ENCODE measurements at places on chromosomes 4 and X. TPM values are rescaled to one million over a fixed set of nuclear protein-coding genes. Genes with fewer than 3 reads are reported as not detected.

DNA sequence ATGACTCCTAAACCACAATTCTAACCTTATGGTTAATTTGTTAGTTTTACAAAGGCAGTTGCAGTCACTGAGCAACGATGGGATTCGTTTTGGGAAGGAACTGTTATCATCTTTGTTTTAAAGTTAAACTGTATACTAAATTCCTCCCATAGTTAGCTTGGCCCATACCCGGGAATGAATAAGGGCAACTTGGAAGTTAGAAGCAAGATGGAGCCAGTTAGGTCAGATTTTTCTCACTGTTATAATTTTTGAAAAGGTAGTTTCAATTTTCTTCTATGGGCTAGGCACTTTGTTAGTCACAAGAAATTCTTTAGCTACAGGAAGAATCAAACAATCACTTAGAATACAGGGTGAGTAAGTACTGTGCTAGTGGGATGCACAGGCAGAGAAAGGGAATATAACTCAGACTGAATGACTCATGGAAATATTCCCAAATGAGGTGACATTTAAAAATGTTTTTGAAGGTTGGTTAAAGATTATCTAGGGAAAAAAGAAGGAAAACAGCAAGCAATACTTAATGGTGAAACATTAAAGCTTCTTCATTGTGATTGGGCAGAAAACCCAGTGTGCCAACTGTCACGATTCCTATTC, 153.6 kb downstream of the MAGEB17 start:
- no peak for DNase-seq
- H3K4me1 ChIP-seq: no peaks in the 10 kb centered on the region
- no peak overlapping the region for H3K4me3 ChIP-seq
- H3K36me3 ChIP-seq: no peaks in the 10 kb centered on the region
- H3K27ac ChIP-seq: no peak overlapping the region

DNA sequence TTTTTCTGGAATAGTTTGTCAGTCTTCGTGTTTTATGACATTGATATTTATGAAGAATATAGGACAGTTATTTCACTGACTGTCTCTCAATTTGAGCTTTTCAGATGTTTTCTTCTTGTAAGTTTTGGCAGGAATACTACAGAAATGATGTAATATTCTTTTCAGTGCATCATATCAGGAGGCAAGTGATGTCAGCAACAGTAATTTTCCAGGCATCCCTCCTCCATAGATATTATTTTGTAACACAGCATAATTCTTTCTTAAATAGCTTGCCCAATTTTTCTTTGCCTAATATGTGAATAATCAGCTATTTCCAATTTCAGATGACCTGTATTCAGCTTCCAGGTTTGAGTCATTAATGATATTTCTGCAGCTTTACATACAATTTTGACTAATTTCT, 211.1 kb downstream of the ADGRL3 start:
- H3K27ac ChIP-seq: no peak overlapping the region
- no peaks in the 10 kb centered on the region for H3K4me1 ChIP-seq
- no peak overlapping the region for H3K4me3 ChIP-seq
- H3K27me3 ChIP-seq: no peaks in the 10 kb centered on the region
- DNase-seq: no peak

The ABHD18 gene
- 12.3 TPM for total RNA-seq

The MAP9 gene
- 20.1 TPM for total RNA-seq

DNA sequence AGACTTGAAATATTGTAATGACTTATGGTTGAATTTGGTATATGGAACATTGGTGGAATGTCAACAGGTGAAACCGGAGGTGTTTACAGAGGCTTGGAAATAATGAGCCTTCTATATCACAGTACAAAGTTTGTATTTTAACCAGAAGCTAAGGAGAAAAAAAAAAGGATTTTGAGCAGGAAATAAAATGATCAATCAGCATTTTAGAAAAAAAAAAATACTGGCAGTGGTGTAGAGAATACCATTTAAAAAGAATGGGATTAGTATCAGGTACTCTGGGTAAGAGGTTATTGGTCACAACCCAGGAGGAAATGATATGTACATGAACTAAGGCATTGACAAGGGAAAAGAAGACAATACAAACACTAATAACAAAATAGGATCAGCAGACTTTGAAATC, 587.1 kb upstream of the HTR2C start:
- H3K4me1 ChIP-seq: no peaks in the 10 kb centered on the region
- no peak overlapping the region for H3K4me3 ChIP-seq
- no peaks in the 10 kb centered on the region for H3K36me3 ChIP-seq
- H3K27ac ChIP-seq: no peak overlapping the region
- no peaks in the 10 kb centered on the region for H3K27me3 ChIP-seq

The EGFL6 gene
- not detected for total RNA-seq

The CXCL5 gene
- 0.63 TPM for total RNA-seq

- no peak overlapping the region for H3K4me3 ChIP-seq
- H3K27me3 ChIP-seq: no peaks in the 10 kb centered on the region
- no peak overlapping the region for H3K27ac ChIP-seq
- H3K4me1 ChIP-seq: peaks cover 9% of the 10 kb centered on the region
- no peaks in the 10 kb centered on the region for H3K36me3 ChIP-seq
Measured at GRCh38 chr4:159017323-159018026, 85.4 kb upstream of the RAPGEF2 start.
